ENCODE measurements at places on chromosomes 11 and 22.

GRCh38 chr11:116500947-116501602 lies 271.7 kb downstream of the BUD13 start:
- no peak for DNase-seq
- no peaks in the 10 kb centered on the region for H3K4me1 ChIP-seq
- H3K27ac ChIP-seq: no peak overlapping the region
- H3K4me3 ChIP-seq: no peak overlapping the region

DNA sequence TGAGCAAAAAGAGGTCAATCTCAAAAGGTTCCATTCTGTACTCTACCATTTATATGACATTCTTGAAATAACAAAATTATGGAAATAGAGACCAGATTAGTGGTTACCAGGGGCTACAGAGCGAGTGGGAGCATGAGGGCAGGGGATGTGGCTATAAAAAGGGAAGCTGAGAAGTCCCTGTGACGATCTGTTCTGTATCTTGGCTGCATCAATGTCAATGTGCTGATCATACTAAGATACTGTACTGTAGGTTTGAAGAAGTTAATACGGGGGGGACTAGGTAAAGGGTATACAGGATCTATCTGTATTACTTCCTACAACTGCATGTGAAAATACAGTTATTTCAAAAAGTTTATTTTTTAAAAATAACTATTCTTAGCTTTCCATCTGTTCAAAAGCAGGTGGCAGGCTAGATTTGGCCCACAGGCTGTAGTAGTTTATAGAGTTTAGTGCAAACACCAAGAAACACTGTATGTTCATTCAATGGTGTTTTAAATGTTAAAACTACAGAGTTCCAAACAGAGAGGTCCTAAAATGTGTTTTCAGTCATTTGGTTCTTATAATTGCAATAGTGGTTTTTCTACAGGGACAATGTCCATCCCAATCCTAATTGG lies 78.2 kb downstream of the SMCO4 start:
- H3K36me3 ChIP-seq: no peaks in the 10 kb centered on the region
- H3K4me3 ChIP-seq: no peak overlapping the region
- no peak overlapping the region for H3K27ac ChIP-seq
- H3K27me3 ChIP-seq: no peaks in the 10 kb centered on the region
- DNase-seq: no peak
- H3K4me1 ChIP-seq: no peaks in the 10 kb centered on the region

- DNase-seq: no peak
- no peaks in the 10 kb centered on the region for H3K4me1 ChIP-seq
- H3K4me3 ChIP-seq: no peak overlapping the region
- H3K36me3 ChIP-seq: no peaks in the 10 kb centered on the region
Observed at GRCh38 chr11:109739379-109739778, 317.4 kb downstream of the C11orf87 start.

DNA sequence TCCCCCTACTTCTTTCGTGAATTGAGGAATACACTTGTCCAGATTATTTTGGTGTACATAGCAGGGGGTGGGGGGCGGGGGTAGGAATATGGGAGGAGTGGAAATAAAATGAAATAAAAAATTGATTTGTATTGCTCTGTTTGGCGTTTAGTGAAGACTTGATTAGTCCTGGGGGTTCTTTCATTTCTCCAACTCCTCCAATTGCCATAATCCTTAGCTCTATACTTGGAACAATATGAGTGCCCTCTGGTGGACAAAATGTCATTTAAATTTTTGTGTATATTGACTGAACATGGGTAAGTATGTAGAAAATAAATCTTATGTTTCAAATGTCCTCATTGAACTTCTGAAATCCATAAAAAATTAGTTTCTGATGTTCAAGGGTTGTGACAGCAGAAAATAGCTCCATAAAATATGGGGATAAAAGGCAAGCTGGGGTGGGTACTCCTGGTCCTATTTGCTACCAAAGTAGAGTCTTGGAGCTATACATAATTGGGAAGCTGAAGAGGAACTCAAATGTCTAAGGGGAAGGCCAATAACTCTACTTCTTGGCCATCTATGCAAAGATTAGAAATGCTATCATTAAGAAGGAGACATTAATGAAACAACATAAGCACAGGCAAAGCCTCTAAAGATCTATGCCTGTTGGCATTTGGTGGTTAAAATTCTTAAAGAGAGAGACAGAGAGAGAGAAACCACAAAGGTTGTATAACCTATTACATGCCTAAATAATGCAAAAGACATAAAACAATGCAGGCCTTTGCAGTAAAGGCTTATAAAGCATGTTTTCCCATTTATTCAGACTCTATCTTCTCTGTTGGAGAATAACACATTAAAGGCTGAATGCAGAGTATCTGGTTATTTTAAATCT lies 421.6 kb downstream of the METTL15 start:
- no peak overlapping the region for H3K4me3 ChIP-seq
- H3K36me3 ChIP-seq: no peaks in the 10 kb centered on the region
- no peak for DNase-seq
- H3K27ac ChIP-seq: no peak overlapping the region
- no peaks in the 10 kb centered on the region for H3K4me1 ChIP-seq

- peak; percentile 33 for DNase-seq
- H3K4me1 ChIP-seq: peaks cover 59% of the 10 kb centered on the region
- H3K27ac ChIP-seq: peak overlapping the region; percentile 92
Observed at GRCh38 chr22:30422481-30423300, 2.9 kb upstream of the MTFP1 start.

Measured in DND-41 (cell line).